ENCODE measurements at places on chromosomes 7 and 10.

DNA sequence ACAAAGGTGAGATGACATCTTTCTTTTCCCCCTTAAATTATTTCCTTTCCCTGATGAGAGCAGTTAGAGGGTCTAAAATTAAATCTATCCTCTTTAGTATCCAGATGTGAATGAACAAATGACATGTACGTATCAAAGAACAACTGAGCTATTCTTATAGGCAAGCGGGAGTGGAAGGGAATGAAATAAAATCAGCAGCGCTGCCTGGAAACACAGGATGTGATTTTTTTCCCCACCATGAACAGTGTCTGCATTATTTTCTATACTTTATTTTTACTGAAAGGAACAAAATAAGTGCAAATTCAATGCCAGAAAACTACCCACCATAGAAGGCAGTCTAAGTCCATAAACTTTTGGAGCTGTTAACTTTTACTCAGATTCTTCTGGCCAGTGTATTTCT, 40.6 kb downstream of the SLC26A4 start:
- DNase-seq = no peak

DNA sequence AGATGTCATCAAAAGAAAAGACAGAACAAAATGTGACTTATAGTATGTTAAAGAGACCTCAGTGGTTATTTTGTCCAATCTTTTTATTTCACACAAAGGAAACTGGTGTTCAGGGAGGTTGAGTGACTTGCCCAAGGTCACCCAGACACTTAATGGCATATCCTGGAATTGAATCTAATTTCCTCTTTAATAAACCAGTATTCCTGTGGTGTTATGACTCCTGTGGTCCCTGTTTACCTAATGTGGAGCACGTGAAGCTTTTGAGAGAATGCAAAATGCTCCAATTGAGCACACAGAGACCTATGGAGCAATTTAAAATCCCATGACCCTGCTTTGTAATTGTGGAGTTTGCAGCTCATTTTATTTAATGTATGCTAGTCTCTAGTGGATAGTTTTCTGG, 251.9 kb downstream of the REEP3 start:
- no peak for DNase-seq

GRCh38 chr10:64369885-64370773, 848.9 kb downstream of the REEP3 start:
- no peak for DNase-seq

DNA sequence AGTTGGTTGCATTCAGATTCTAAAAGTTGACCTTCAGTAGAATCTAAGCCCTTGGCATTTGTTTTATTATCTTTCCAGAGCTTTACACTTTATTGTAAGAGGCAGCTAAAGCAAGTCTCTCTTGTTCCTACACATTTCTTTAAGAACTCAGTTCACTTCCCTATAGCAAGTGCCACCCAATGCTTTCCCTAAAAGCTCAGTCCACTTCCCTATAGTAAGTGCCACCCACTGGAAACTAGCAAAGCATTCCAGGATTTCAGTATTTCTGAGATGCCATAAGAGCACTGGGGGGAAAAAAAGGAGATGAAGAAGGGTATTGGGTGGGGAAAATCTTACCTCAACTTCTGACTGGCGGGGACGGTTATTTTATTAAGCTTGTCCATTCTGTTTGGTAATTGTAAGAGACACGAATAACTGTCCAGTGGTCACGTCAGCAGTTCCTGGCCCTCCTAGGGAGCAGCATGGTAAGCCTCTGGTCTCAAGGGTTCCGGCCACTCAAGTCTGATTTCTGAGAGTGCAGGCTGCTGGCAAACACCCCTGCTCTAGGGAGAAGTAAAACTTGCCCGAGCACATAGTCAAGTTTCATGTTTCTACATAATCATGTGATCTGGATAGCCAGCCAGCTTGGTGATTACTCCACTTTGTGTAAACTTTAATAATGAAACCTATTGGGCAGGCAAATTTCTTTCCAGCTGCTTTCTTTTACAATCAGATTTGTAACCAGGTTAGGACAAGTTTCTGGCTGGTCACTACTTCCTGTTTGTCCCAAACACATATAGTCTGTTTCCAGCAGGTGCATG, at the start of gene BLNK:
Gene BLNK (minus strand): TSS at position 554 of the 800 bp plus-strand sequence. CDS start 171 bp downstream, at position 383.
- no peak for DNase-seq

DNA sequence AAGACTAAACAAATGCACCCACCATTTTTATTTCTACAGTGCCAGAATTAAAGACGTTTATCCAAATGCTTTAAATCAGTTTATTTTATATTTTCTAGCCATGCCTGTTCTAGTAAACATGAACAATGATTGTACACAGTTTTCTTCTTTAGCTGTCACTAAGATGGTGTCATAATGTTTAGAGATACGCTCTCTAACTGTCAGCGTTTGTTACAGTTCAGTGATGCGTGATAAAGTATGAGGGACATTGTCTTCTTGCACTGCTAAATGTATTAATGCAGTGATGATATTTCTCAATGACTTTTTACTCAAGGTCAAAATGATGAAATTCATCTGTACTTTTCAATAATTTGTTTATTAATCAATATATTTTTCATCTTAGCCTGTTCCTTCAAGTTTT, 513.6 kb downstream of the ATRNL1 start:
- no peak for DNase-seq

- no peak for DNase-seq
These were observed 268.1 kb upstream of the PLPP4 start for GRCh38 chr10:120188950-120189349.

- no peak for DNase-seq
These were observed 10.0 kb downstream of the HKDC1 start for GRCh38 chr10:69230128-69230527.

- no peak for DNase-seq
These were observed 169.5 kb downstream of the TMEM26 start for GRCh38 chr10:61283481-61284221.

GRCh38 chr7:102912742-102913141, at the start of gene LRRC17:
Gene LRRC17, plus strand, starts transcription at chr7:102913000. Its CDS starts 20,914 bp downstream, at chr7:102933914.
- DNase-seq = no peak

GRCh38 chr7:50394315-50394714, 55.8 kb downstream of the FIGNL1 start:
- DNase-seq = no peak

GRCh38 chr10:110509560-110509959, 11.9 kb downstream of the DUSP5 start:
- no peak for DNase-seq

DNA sequence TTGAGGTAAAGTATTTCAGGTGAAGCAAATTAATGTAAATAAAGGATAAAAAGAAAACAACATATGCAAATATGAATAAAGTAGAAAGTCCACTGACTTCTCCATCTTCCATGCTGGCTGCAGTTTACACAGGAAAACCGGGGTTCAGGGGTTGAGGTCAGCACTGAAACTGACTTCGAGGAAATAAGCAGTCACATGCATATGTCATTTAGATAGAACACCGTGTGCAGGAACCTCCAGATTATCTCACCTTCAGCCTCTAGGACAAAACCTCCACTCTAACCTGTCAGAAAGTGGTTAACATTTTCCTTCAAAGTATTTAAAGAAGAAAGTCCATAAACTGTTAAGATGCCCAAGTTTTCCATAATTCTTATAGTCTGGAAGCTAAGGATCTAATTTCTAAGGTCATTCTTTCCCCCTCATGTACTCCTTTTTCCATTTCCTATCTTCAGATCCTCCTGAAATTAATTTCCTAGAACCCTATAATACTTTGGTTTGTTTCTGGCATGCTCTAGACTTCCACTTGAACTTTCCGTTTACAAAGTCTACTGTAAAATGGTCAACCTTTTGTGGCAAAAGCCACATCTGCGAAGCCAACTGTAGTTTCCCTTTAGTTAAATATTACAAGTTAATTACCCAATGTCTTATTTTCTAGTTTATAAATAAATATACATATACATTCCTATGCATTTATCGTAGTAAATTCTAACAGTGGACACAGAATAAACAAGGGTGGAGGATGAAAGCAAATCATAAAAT, 173.3 kb downstream of the RAPGEF5 start:
- DNase-seq = no peak

GRCh38 chr10:75399461-75400162, 2.0 kb downstream of the ZNF503 start:
- DNase-seq = no peak

DNA sequence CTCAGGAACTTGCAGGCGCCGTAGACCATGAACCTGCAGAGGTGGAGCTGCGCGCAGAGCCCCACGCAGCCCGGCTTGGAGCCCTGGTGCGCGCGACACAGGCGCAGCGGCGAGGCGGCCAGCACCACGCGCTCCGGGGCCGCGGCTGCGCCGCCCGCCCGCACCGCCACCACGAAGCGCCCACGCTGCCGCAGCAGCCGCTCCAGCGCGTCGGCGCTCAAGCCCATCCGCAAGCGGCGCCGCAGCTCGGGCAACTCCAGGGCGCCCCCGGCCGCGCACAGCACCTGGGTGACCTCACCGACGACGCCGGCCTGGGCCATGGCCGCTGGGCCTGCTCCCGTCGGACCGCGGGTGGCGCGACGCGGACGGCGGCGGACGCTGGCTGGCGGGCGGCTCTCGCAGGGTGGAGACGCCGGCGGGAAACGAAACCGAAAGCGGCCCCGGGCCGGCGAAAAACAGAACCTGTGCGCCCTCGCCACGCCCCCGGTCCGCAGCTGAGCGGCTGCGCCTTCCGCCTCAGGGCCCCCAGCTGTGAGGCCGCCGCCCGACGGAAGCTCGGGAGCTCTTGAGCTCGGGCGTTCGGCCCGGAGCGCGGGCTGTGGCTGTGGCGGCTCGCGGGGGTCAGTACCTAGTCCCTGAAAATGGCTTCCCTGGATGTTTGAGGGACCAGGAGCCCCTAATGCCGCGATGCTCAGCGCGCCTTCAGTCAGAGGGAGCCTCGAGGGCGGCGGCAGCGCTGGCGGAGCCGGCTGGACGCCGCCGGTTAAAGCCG, at the start of gene PARP12:
Gene PARP12 (minus strand): TSS at position 424 of the 772 bp plus-strand sequence. CDS start 104 bp downstream, at position 320.
- peak; percentile 76 for DNase-seq

DNA sequence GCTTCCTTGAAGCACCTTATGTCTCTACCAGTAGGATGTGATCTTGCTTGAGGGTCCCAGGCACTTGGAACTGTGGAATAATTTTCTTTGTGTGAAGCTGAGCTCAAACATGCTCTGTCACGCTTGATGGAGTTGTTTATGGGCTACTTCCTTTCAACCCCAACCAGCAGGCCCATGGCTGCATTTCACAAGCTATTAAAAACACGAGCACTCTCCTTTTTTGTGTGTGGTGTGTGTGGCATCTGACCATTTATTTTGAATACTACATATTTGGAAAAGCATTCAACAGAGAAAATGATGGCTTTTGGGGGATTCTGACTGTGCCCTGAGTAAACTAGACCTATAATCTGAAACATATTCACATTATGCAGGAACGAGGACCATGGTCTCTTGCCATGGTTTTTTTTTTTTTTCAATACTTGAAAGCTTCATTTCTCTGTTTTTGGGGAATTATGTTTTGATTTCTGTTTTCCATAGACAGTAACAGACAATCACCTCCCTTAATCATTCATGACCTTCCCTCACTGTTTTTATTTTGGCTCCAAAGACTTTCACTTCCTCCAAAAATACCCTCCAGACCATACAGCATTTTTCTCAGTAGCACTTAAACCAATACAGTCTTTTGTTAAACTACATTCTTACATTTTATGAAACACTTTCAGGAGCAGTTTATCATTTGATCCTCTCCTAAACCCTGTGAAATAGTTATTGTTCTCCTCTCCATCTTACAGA, 233.6 kb upstream of the BMPER start:
- no peak for DNase-seq

DNA sequence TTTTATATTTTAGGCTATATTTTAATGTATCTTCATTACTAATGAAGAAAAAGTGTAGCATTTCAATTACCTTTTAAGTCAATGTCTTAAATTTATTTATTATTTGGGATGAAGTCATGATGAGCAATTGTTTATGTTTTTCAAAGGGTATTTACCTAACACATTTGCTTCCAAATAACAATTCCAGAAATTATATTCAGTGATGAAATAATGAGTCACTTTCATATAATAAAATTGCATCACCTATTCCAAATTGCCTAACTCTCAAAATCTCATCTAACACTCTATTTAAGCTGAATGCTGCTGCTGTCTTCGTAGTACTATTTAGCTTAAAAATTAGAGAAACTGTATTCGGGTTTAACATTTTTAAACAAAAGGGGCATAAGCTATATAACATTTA, 97.7 kb downstream of the PRKG1 start:
- no peak for DNase-seq

- DNase-seq = no peak
These were observed 942.9 kb downstream of the NRG3 start for GRCh38 chr10:82817676-82818422.

DNA sequence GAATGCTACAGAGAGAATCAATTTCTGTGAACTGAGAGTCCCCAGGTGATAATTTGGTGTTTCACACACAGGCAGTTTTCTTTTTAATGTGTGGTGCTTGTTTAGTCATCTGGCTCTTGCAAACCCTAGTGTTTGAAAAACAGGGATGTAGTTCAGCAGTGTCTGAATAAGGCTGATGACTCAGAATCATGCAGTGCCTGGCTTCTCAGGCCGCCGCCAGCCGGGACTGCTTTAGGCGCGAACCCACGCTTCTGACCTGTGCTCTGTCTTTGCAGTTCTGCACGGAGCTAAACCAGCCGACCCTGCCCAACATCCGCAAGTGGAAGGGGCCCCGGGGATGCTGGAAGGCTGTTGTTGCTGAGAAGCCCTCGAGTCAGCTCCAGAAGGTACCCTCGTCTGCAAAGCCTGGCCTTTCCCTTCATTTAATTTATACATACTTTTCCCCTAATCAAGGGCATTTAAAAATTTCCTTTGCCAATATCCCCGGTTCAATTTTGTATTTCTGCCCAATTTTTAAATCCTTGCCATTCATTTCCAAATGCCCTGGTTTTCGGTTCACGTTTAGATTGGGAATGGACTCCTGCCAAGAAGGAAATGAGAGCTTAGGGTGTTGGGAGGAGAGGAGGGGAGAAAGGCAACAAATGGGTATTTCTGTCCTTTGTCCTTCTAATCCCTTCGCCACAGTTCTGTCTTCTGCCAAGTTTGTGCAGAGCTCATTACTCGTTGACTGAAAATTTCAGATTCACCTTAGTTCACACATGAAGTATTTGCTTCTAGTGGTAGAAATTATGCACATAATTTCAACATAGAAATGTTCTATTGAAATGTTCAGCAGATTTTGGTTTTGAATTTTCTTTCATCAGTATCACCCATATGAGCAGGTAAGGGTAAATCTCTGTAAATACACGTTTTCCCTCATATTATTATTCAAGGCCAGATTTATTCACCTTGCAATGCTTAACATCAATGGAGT, 108.5 kb upstream of the ANLN start:
- DNase-seq = no peak

DNA sequence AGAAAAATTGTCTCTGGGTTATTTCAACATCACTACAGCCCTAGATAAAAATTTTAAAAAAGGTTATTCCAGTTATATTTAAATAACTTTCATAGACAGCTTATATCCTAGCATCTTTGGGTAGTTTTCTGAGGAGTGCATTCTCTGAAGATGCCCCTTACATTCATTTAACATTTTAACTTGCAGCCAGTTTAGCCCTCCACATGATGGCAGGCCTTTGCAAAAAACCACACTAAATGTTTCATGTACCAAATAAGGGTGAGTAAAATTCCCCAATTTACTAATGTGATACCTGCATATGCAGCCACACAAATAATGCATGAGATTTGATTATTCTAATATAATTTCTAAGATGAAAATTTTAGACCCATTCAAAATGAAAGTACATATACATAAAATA, 108.4 kb upstream of the ZWINT start:
- no peak for DNase-seq
